ENCODE measurements at places on chromosomes 2 and 18. TPM values are rescaled to one million over a fixed set of nuclear protein-coding genes. Genes with fewer than 3 reads are reported as not detected.

DNA sequence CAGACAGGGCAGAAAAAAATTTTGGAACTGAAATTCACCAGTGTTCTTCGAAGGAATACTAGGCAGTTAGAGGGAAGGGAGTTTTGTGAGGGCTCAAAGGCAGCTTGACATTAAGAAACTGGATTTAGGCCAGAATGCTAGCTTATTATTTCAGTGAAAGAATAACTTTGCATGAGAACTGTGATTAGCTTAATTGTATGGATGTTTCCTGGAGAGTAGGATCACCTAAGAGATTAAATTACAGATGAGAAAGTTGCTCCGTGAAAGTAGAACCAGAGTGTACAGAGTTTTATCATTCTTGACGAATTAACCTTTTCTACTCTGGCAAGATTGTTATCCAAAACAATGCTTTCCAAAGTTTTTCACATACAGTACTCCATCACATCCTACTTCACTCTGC is 6.2 kb downstream of the SPAG16 start:
- DNase-seq, result no peak

DNA sequence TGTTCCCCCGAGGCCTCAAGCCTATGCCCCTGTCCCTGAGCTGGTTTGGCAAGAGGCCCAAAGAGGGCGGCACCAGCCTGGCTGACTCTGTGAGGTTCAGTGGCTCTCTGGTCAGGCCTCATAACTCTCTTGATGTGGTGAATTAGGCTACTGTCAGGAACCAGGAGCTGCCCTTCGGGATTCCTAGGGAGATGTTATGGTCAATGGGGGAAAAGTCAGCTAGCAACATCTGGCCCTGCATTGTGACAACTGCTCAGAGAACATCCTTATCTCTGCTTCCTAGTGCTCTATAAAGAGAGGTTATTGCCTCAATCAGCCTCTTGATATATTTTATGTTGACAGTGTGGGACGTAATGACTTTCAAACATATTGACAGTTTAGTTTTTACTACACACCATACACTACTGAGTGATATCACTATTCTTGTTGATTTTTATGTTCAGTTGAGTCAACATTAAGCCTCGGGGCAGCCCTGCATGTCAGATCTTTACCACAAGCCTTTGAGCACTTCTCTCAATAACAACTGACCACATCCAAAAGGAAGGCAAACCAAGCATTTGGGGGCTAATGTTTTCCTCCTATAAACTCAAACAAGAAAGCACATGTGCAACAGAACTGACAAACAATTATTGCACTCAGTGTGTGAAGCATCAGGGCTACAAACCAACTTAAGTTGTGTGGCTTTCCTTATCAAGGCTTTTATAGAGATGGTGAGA is 448.3 kb upstream of the SLC14A2 start:
- no peak for DNase-seq

DNA sequence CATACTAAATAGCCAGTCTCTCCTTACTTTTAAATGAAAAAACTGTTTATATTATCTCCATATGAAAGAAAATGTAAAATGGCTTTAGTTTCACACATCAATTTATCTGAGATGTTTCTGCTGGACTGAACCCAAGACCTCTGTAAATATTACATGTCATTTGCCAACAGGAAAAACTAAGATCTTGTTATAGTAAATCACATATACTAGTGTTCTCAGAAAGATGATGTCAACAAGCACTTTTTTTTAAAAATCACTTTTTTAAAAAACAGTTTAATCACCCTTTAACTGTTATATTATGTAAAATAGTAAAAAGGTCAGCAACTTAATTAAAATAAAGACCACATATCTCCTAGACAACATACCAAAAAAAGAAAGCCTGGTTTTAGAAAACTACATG is 46.3 kb downstream of the PTPN2 start:
- DNase-seq, result no peak

DNA sequence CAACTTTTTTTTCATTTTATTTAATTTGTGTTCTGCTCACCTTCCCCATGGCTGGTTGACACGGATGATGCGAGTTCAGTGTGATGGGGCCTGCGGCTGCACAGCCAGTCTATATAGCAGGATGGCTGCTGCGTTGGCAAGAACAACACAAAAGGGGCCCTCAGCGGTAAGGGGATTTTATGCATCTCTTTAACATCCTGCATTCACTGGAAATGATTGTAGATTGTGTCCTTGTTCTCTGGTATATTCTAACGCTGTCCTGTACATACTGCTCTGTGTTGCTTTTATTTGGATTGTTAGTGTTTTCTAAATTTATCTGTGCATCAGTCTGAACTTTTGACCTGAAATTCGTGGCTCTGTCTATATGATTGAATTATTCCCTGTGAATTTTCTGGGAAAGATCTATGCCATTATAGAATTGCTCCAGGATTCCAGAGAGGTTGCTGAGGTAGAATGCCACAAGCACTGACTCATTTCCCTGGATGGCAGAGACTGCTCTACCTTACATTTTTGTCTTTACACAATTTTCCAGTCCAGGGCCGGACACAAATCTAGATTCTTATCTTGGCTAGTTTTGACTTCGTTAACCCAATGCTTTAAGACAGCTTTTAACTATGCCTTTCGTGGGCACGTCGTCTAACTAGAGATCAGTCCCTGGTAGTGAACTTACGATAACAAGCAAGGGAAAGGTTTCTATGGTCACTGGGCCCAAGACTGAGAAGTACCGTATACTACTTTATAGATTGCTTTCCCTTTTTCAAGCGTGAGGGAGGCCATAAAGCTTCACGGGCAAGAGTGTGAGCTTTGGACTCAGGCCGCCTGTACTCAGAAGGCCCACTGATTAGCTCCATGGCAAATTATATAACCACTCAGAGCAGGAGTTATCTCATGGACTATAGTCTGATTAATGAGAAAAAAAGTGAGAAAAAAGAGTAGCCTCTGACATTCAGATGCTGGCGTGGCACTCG is at the start of gene CRYGC:
TSS of gene CRYGC (minus strand) at position 85 of the 968 bp plus-strand sequence. CDS start at position 49, 36 bp downstream.
- DNase-seq, result no peak

- DNase-seq, result peak; percentile 16
These were observed 26.0 kb upstream of the NMI start for GRCh38 chr2:151315381-151315903.

DNA sequence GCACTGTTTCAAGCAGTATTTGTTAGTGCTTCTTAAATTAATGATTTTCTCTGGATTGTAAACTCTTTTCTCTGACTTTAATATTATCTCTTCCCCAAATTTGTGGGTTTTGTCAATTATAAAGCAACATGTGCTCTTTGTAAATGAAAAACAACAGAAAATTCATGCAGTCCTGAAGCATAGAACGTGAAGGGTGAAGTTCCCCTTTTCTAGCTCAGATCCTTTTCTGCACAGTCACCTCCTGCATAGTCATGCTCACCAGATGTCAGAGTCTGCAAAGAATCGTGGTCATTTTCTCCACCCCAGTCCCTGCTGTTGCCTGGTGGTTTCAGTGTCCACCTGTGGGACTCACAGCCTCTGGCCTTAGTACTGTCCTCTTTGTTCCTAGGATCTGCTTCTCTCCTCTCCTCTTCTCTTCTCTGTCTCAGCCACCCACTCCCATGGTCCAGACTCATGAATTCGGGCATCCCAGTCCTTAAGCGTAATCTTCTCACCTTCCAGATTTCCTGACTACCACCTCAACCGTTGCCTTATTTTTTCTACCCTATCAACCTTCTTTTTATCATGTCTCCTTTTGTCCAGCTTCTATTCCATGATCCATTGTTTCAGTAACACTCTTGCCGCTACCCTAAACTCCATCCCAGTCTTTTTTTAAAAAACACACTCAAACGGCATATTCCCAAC is 229.1 kb downstream of the RTP5 start:
- DNase-seq, result no peak

DNA sequence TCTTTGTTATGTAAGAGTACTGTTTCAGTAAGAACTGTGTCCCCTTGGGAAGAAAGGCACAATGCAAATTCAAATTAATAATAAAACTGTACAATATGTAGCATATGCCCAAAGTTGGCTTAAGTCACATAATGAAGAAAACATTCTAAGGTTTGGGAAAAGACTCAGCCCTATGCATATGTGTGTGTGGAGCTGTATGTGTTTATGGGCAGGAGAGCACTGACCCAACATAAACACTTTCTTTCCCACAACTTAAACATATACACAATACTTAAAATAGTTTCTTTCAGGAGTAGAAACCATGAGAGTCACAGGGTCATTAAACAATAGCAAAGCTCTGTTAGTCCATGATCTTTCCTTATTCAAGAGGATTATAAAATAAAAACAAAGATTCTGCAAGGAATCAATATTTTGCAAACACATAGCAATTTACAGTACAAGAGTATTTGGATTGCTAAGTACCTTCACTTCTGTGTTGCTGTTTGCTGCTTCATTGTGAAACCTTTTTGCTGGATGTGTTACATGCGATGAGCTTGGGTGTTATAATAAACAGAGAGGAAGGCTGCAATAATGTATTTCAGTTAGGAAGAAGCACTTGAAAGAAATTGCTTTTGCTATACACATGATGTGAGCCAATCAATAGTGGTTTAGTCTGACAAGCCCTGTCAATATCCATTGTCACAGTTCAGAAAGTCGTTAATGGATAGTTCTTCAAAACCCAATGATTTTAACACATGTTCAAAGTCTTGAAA is 347.3 kb downstream of the ARHGAP15 start:
- DNase-seq, result no peak

GRCh38 chr2:191899410-191899809 is 52.5 kb upstream of the CAVIN2 start:
- DNase-seq, result no peak

DNA sequence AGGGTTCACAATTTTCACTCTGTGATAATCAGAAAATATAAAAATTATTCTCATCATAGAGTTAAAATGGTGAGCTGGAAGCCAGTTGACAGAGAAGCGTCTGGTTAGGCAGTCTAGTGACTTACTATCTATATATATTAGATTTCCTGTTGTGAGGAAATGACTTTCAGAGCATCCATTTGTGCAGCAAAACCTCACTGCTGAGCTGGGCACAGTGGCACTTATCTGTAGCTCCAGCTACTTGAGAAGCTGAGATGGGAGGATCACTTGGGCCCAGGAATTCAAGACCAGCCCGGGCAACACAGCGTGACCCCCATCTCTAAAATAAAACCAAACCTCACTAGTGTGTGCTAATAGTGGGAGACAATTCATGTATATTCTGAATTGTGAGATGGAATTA is 7.2 kb upstream of the KIAA2012 start:
- no peak for DNase-seq

- DNase-seq, result no peak
These were observed 582.5 kb downstream of the TSN start for GRCh38 chr2:122338000-122338399.

- DNase-seq, result no peak
These were observed 84.6 kb downstream of the COLEC12 start for GRCh38 chr18:415617-416612.

DNA sequence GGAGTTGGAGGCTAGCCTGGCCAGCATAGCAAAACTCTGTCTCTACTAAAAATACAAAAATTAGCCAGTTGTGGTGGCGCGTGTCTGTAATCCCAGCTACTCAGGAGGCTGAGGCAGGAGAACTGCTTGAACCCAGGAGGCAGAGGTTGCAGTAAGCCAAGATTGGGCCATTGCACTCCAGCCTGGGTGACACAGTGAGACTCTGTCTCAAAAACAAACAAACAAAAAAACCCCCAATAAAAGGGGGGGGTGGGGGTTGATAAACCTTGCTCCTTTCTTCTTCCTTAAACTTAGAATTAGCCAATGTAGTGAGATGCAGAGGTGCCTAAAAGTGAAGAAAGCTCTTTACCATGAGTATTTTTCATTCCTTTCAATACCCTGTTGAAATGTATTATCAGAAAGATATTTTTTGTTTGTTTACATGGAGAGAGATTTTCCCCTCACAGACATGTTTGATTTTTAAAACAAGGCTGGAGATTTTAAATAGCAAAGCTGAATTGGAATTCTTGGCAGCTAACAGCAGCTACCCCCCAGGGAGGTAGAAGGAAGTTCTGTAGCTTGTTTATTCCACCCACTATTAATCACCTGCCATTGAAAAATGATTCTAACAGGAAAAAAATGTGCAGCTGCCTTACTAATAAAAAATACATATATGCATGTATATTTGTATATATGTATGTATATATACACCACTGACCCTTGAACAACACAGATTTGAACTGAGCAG is 48.6 kb downstream of the GYPC start:
- DNase-seq, result no peak

- DNase-seq, result no peak
These were observed 107.4 kb upstream of the ID2 start for GRCh38 chr2:8574196-8575037.

- DNase-seq, result no peak
These were observed 120.0 kb downstream of the GALR1 start for GRCh38 chr18:77369644-77370043.

DNA sequence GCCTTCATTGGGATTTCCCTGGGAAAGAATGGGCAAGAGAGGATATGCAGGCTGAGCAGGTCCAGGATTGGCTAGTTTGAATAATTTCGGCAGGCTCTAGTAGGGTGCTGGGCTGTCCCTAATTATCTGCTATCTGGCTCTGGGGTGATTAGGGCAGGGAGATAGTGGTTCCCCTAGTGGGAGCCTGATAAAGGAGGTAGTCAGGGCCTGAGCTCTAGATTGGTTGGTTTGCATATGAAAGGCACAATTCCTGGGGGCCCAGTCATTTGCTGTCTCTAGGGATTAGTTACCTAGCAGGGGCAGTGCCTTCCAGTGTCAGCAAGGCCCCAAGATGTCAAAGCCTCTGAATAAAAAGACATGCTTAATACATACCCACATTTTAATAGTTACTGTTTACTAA is 690.1 kb upstream of the KLHL29 start:
- DNase-seq, result no peak

- no peak for DNase-seq
These were observed 1.4 kb downstream of the CERKL start for GRCh38 chr2:181655519-181655918.

DNA sequence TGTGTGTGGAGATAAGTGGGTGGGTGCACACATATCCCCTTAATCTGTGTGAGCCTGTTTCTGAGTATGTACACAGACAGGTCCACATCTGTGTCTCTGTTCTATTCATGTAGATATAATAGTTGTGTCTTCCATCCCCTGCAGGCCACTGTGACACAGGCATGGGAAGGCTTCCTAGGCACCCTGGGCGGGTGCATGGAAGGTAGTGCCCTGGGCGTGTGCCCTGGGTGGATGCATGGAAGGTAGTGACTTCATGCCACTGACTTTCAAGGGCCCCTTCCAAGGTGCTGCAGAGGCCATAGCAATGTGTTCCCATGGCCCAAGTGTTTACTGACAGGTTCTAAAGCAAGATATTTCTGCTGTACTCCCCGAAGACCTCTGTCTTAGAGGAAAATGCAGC is 462.5 kb upstream of the HS6ST1 start:
- no peak for DNase-seq

UGT1A6 gene
- polyA plus RNA-seq, result 6.2 TPM

GPAT2 gene
- polyA plus RNA-seq, result 4.2 TPM

PDCD1 gene
- 0.15 TPM for polyA plus RNA-seq

AQP12A gene
- polyA plus RNA-seq, result 0.19 TPM

CIAO1 gene
- 64.0 TPM for polyA plus RNA-seq

ARHGAP15 gene
- 3.4 TPM for polyA plus RNA-seq

RTP5 gene
- polyA plus RNA-seq, result not detected

SIX3 gene
- not detected for polyA plus RNA-seq

PDE6D gene
- polyA plus RNA-seq, result 26.6 TPM
